ENCODE measurements at places on chromosomes 11 and 22.
A peak's percentile ranks its signal among the peaks of the same experiment; 100 is the strongest.

DNA sequence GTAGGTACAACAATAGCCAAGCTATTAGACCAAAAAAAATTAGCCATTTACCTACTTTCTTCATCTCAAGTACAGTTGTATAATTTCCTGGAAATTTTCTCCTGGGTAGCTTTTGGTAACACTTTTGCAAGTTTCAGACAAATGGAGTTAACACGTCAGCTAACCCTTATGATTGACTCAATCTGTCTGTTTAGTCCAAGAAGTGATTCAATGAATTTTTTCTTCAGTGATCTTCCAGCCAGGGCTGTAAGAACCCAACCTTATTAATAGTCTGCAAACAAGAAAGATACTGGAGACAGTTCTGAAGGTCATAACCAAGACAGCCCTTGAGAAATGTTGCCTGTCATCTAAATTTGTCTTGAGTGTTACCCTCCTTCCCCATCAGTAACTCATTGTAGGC is 30.1 kb upstream of the FIBIN start:
- DNase-seq, result no peak

- DNase-seq, result no peak
Observed at GRCh38 chr11:108587109-108587508, 6.5 kb downstream of the EXPH5 start.

GRCh38 chr22:50016308-50016987 is 3.9 kb upstream of the IL17REL start:
- no peak for DNase-seq

DNA sequence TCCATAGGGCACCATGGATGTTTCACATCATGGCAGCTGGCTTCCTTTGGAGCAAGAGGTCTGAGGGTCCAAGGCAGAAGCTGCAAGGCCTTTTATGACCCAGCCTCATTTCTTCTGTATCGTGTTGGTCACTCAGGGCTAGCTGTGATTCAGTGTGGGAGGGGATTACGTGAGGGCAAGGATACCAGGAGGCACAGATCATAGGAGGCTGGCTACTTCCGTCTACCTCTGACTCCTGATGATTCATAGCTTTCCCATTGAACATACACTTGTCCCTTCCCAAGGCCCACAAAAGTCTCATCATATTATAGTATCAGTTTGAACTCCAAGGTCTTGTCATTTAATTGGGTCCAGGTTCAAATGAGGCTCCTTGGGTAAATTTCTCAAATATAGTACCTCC is 135.3 kb upstream of the ZBED5 start:
- no peak for DNase-seq

DNA sequence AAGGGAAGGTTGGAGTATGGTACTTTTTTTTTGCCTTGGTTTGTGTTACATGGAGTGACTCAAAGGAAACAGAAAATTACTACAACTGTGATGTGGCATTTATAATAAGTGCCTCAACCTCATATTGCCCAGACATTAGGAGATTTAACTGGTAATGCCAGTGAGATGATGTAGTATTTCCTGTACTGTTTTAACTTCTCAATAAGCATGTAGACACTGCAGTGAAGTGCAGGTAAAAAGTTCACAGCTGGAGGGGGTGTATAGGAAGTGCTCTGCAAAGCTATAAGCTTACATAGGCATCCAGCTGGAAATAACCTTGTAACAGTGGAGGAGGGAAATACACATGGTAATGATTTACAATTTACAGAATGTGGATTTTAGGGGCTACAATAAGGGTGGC is 138.2 kb upstream of the MTMR2 start:
- no peak for DNase-seq

DNA sequence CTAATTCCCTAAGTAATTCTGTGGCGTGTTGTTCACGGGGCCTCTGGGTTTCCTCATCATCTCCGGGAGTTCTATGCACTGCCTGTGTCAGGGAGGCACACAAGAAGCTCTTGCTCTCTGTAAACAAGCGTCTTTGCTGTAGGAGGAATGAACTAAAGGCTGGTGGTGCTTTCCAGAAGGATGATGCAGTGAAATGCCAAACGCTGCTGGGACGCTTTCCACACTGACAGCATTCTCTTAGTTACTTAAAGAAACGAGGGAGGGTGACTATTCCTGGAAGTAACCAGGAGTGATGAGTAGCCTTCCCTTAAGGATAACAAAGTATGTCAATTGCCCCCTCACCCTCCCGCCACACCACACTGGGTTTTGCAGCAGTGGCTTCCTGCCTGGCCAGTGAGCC is 38.5 kb upstream of the NUP50 start:
- no peak for DNase-seq

DNA sequence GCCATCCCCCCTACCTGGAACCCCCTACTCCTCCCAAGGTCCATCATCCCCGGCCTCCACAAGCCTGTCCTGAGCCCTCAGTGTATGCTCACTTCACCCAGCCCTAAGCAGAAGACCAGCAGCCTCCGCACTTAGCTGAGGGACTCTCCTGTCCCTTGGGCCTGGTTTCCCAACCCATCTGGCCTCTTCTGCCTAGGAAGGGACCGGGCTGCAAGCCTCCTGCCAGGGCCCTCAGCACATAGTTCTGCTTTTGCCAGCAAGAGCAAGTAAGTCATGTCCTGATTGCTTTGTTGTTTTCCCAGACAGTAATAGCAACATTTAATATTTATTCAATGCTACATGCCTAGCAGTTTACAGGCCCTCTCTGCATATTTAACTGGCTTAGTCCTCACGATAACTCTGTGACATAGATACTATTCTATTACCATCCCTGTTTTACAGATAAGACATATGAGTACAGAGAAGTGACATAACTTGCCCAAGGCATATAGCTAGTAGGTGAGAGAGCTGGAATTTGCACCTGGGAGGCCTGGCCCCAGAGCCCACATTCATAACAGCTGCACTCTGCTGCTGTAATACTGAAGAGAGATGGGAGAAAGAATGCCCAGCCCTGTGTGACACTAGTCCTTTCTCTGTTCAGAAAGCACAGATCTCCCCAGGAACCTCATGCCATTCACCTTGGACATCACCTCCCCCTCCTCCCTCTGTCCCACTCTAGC is 139.2 kb downstream of the PARVA start:
- DNase-seq, result no peak

DNA sequence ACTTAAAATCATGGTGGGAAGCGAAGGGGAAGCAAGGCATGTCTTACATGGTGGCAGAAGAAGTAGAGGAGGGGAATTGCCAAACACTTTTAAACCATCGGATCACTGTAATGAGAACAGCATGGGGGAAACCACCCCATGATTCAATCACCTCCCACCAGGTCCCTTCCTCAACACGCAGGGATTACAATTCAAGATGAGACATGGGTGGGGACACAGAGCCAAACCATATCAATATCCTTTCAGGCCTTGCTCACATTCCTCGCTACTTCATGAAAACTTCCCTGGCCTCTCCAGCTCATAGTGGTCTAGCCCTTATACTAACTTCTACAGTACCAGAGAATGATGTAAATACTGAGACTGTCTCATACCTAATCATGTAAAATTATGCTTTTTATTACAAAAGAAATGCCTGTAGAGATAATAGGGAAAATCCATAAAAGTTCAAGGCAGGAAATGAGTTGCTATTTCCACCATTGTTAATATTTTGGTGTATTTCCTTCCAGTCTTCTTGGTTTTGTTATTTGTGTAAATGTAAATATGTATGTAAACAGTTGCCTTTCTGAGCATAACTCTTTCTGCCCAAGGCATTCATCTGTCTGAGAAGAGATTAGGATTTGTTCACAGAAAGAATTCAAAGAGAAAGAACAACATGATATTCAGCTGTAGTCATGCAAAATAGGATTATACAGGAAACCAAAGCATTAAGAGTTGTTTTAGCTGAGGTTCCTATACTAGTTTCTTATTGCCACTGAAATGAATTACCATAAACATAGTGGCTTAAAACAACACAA is 104.3 kb upstream of the LDLRAD3 start:
- no peak for DNase-seq

DNA sequence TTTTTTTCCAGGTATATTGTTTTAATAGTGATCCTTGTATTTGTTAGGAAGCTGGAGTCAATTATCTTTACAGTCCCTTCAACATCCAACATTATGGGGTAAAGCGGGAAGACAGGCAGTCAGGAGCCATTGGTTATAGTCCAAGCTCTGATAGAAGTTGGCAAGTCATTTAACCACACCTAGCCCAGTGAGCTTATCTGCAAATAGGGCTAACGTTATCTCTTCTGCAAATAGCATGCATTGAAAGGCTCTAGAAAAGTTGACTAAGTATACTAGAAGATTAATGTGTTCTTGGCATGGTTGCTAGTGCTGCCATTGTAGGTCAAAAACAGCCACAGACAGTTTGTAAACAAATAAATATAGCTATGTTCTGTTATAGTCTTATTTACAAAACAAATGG is 520.7 kb downstream of the OPCML start:
- DNase-seq, result no peak

DNA sequence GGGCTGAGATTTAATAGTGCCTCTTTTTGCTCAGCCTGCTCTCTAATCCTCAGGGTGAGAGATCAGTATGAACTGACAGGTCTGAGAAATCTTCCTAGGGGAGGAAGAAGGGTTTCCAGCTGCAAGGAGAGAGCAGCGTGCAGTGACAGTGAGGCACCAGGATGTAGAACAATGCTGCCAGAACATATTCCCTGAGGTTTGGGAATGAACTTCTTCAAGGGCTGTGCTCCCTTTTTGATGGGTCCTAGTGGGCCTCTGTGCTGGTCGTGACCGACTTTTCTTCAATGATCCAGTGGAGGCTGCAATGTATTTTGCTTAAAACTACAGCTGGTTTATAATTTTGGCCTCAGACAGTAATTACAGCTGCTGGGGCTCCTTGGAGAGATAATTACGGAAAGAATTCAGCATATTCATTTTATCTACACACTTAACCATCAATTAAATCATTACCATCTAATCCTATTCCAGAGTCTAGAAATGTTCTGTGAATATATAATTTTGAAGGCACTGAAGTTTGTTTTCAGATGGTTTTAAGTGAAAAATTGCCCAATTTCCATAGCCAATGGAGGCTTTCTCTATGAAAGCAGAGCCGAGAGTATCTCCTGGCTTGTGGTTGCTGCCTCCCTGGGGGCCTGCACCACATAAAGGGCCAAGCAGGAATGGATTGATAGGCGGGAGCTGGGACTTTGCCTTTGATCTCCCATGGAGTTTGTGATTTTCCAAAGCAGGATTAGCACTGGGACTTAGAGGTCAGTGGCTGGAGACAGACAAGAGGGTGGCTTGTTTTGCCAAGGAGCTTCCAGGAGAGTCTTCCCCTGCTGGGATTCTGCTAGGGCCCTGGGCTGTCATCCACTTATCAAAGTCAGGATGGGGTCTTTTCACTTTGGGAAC is 41.0 kb upstream of the OLFML1 start:
- DNase-seq, result no peak

GRCh38 chr11:62791501-62792201 is at the start of gene TMEM223:
TSS of gene TMEM223 (minus strand) at chr11:62792006. CDS start at chr11:62791994, 12 bp downstream.
- DNase-seq, result peak; percentile 92

DNA sequence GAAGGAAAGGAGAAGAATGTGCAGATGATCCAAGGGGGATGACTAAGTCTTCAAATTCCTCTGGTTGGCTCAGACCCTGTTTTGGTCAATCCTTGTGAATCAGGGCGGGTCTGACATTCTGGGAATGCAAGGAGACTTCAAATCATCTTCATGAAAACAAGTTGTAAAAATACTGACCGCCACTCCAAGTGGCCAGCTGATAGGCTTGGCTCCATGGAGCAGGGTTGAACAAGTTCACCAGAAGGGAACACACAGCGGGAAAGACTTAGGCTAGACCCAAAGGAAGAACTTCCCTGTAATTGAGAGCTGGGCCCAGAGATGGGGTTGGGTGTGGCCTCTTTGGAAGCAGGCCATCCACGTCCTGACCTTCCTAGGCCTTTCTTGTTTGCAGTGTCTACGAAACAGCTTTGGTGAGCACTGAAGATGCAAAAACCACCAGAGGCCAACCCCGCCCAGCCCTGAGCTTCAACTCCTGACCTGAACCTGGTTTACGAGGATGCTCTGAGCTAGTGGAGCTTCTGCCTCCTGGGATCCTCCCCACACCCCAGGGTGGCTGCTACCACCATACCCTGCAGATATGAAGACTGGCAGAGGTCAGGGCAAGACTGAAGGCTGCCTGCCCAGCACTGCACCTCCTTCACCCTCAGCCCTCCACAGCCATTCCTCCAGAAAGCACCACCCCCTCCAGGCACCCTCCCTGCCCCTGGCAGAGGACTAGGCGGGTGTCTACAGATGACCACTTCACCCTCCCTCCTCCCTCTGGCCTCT is 26.1 kb downstream of the GDPD5 start:
- no peak for DNase-seq

GRCh38 chr22:50641696-50642607 is 14.0 kb upstream of the ARSA start:
- no peak for DNase-seq

DNA sequence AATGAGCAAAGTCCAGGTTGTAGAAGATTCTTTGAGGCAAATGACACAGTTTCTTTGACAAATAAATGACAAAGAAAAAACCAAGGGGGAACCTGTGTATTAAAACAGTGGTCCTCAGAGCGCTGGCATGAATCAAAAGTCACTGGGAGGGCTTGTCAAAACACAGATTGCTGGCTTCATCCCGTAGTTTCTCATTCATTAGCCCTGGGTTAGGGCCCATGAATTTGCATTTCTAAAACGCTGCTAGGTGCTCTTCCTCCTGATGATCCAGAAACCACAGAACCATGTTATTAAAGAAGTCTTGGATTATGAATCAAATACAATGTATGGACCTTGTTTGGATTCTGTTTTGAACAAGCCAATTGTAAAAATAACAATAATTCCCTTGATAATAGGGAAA is 92.7 kb downstream of the YAP1 start:
- DNase-seq, result no peak

DNA sequence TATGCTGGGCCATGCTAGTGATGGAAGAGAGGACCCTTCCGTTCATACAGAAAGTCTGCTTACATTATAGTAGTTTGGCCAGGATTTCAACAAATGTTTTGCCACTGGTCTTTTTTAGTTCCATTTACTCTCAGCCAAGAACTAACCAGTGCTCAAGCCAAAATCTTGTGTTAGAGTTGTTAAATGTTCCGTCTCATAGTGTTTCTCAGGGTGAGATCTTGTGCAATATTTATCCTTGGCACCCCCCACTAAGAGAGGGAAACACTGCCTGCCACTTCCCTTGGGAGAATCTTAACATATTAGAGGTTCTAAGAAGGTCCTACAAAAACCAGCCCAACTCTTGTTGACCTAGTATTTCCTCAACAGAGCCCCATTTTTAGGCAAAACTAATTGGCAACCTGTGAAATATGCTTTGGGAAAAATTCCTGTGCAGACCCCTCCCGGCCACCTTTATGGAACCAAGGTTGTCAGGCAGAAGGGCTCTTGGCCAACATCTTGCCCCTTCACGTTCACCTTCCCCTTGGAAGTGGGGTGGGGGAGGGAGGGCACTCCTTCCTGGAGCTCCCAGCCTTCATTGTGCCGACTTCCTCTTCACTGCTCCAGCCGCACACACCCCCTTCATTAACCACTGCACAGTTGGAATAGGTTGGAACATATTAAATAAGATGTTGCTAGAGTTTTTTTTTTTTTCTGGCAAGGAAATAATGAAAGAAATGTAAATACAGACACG is 173.2 kb upstream of the SORL1-AS1 start:
- no peak for DNase-seq

All from GM13977 (cell line).